ENCODE measurements at places on chromosomes 13 and 19. TPM values are rescaled to one million over a fixed set of nuclear protein-coding genes. Genes with fewer than 3 reads are reported as not detected.

DNA sequence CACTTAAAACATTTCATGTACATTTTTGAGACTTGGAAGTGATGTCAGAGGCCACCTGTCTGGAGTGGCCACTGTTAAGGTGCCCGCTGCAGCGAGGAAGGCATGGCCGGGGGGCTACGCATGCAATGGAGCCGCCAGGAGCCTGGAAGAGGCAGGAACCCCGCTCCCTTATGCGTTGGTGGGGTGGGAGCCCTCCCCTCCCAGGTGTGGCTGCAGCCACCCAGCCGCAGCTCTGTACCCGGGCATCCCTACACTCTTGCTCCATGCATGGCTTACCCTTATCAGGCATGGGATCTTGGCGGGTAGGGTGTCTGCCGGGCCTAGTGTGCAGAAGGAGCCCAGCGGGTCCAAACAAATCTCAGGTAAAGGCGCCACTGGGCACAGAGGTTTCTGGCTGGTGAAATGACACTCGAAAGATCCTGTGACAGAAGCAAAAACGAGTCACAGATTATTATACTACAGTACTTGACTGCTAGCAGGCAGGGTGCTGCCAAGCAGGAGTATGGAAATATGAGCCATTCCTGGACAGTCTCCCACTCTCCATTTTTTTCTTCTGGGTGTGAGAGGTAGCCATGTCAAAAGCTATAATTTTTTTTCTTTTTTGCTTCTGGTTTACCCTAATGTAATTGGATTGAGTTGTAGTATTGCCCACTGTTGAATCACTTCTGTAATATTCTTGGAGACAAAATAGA lies 1606.3 kb upstream of the MIR17HG start:
- H3K4me1 ChIP-seq, result no peaks in the 10 kb centered on the region
- no peaks in the 10 kb centered on the region for H3K27me3 ChIP-seq
- no peak overlapping the region for H3K27ac ChIP-seq
- H3K4me3 ChIP-seq, result no peak overlapping the region

DNA sequence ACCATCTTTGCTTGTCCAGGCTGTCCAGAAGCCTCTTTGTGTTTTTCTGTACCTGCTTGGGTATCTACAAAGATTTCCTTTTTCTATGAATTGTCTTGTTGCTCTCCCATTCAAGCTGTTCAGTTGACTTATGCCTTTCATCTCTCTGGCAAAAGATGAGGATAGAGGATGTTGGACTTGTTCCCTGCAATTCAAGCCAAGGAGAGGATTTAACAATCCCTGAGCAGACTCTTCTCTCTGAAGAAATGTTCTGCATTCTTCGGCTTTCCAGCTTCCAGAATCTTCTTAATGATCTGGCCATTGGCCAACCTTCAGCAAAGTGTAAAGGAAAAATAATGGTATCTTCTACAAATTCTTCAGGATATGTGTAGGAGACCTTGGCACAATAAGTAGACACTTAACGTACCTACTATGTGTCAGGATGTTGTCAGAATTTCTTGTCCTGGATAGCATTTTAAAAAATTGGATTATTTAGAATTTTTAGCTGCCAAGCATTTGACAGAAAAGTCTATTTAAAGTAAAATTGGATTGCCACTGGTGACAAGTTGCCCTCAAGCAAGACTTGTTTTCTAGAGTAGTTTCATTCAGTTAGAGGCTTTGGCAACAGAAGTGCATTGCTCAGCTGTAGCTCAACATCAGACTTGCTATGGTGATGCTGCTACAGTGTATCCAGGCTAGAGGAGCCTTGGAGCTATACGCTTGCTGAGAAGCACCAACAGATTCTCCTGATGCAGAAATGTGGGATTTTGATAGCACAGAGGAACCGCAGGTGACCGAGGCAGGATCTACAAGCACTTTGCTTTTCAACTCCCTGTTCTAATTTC lies 455.7 kb downstream of the SUCLA2 start:
- no peak for DNase-seq
- peaks cover 10% of the 10 kb centered on the region for H3K27me3 ChIP-seq
- H3K36me3 ChIP-seq, result no peaks in the 10 kb centered on the region
- no peak overlapping the region for H3K4me3 ChIP-seq
- H3K27ac ChIP-seq, result no peak overlapping the region

GRCh38 chr13:59472134-59472533 lies 691.6 kb downstream of the DIAPH3 start:
- DNase-seq, result no peak
- no peaks in the 10 kb centered on the region for H3K36me3 ChIP-seq
- H3K27ac ChIP-seq, result no peak overlapping the region
- no peak overlapping the region for H3K4me3 ChIP-seq

GRCh38 chr13:37289212-37289935 lies 183.9 kb upstream of the CSNK1A1L start:
- H3K4me3 ChIP-seq, result no peak overlapping the region
- H3K36me3 ChIP-seq, result no peaks in the 10 kb centered on the region
- no peaks in the 10 kb centered on the region for H3K4me1 ChIP-seq
- peaks cover 7% of the 10 kb centered on the region for H3K27me3 ChIP-seq

DNA sequence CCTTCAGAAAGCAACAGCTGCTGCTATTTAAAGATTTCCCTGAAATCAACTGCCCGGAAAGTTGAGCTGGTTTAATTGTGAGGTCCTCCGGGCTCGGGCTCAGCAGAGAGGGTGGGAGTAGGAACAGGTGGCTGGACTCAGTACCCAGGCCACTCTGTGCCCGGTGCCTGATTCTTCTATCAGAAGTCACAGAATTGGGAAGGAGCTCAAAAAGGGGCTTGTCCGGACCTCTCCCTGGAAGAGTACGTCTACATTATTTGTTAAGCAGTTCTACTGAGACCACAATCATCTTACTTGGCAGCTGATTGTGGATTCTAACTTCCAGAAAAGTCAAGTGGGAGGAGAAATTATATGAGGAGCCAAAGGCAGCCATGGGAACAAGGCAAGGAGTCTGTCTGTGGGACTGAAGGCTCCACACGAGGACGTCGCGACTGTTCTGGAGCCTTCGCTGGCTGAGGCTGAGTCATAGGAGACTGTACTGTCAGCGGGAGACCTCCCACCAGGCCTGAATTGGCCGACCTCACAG lies 91.7 kb upstream of the ANKRD10 start:
- no peak overlapping the region for H3K27ac ChIP-seq
- H3K36me3 ChIP-seq, result no peaks in the 10 kb centered on the region
- no peak overlapping the region for H3K4me3 ChIP-seq
- DNase-seq, result peak; percentile 11
- peaks cover 29% of the 10 kb centered on the region for H3K27me3 ChIP-seq

GRCh38 chr13:82341116-82341515 lies 1541.2 kb downstream of the SLITRK1 start:
- H3K4me3 ChIP-seq, result no peak overlapping the region
- H3K27ac ChIP-seq, result no peak overlapping the region
- no peaks in the 10 kb centered on the region for H3K36me3 ChIP-seq
- H3K27me3 ChIP-seq, result no peaks in the 10 kb centered on the region

DNA sequence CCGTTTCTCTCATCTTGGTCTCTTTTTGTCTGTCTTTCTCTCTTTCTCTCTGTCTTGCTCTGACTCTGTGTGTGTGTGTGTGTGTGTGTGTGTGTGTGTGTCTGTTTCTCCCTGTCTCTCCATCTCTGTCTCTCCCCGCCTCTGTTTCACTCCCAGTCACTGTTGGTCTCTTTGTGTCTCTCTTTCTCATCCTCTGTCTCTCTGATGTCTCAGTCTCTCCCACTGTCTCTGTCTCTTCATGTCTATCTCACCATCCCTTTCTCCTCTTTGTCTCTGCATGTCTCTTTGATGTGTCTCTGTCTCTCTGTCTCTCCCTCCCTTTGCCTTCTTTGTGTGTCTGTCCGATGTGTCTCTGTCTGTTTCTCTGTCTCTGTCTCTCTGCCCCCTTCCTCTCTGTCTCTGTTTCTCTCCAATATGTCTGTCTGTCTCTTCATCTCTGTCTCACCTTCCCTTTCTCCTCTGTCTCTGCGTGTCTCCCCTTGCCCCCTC lies 2.5 kb downstream of the NFIC start:
- peak overlapping the region; percentile 78 for H3K4me3 ChIP-seq
- H3K36me3 ChIP-seq, result peaks cover 4% of the 10 kb centered on the region
- H3K4me1 ChIP-seq, result peaks cover 41% of the 10 kb centered on the region
- peak overlapping the region; percentile 96 for H3K27ac ChIP-seq

- H3K27ac ChIP-seq, result peak overlapping the region; percentile 99
- H3K4me1 ChIP-seq, result peaks cover 27% of the 10 kb centered on the region
- peak overlapping the region; percentile 98 for H3K4me3 ChIP-seq
- H3K36me3 ChIP-seq, result peaks cover 3% of the 10 kb centered on the region
Observed at GRCh38 chr19:34171539-34171876, 796 bp upstream of the LSM14A start.

DNA sequence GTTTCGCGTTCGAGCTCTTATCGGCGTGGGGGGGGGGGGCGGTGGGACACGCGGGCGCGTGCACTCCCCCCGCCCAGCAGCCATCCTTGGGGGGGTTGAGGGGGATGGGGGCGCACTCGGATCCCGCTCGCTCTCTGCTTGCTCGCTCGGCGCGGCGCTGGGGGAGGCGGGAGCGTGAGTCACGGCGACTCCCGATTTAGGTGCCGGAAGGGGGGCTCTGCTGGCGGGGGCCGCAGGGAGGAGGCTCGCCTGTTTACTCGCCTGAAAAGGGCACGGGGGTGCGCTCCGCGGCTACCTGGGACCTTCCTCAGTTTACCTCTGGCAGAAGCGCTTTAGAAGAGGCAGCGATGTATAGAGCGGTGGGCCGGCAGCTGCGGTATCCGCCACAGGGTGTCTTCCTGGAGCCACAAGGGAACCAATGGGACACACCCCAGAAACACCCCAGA lies 1.1 kb upstream of the PDE4A start:
- DNase-seq, result peak; percentile 84
- peaks cover 35% of the 10 kb centered on the region for H3K4me1 ChIP-seq
- no peaks in the 10 kb centered on the region for H3K27me3 ChIP-seq
- H3K4me3 ChIP-seq, result peak overlapping the region; percentile 83
- H3K36me3 ChIP-seq, result no peaks in the 10 kb centered on the region

- peak within 1 kb of the TSS; percentile 79 for H3K4me3 ChIP-seq
- DNase-seq, result peak; percentile 95
- peaks cover 42% of the 10 kb centered on the region for H3K4me1 ChIP-seq
- peak within 1 kb of the TSS; percentile 100 for H3K27ac ChIP-seq
- H3K27me3 ChIP-seq, result no peaks in the 10 kb centered on the region
- peaks cover 66% of the 10 kb centered on the region for H3K36me3 ChIP-seq
Observed at GRCh38 chr19:49929121-49929610, at the start of the genes ATF5 and NUP62. ATF5 (plus strand) TSS chr19:49929205; CDS start chr19:49930851, 1,646 bp downstream. NUP62 (minus strand) TSS chr19:49929504; CDS start chr19:49909807, 19,697 bp downstream.

- H3K36me3 ChIP-seq, result no peaks in the 10 kb centered on the region
- H3K4me1 ChIP-seq, result no peaks in the 10 kb centered on the region
- H3K4me3 ChIP-seq, result no peak overlapping the region
- DNase-seq, result no peak
- H3K27me3 ChIP-seq, result peaks cover under 1% of the 10 kb centered on the region
Observed at GRCh38 chr13:113125506-113126264, 3.1 kb downstream of the F10 start.

DNA sequence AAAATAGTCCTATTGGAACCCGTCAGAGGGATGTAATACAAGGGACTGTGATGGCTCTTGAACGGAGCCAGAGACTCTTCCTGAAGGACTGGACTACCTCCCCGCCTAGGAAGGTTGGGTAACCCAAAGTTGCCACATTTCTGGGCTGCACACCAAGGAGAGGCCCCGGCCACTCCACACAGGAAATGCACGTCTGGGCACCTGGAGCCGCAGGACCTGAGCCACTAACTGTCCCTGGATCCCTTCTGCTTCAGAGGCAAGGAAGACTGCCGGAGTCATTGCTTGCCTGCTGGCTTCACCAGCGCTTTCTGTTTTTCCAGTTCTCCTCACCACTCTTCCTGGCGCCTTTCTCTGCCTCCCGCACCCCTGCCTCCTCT lies 1.2 kb upstream of the FLT1 start:
- DNase-seq, result no peak
- H3K27ac ChIP-seq, result no peak overlapping the region
- no peak overlapping the region for H3K4me3 ChIP-seq
- H3K36me3 ChIP-seq, result no peaks in the 10 kb centered on the region

- DNase-seq, result peak; percentile 77
- H3K4me1 ChIP-seq, result no peaks in the 10 kb centered on the region
- no peaks in the 10 kb centered on the region for H3K36me3 ChIP-seq
- H3K4me3 ChIP-seq, result no peak overlapping the region
- H3K27me3 ChIP-seq, result no peaks in the 10 kb centered on the region
Observed at GRCh38 chr19:5547881-5548280, 19.9 kb downstream of the TINCR start.

GRCh38 chr13:18949970-18950369 lies 231.7 kb downstream of the TUBA3C start:
- no peak overlapping the region for H3K27ac ChIP-seq
- H3K36me3 ChIP-seq, result no peaks in the 10 kb centered on the region
- no peak for DNase-seq
- no peak overlapping the region for H3K4me3 ChIP-seq
- H3K4me1 ChIP-seq, result no peaks in the 10 kb centered on the region

- no peaks in the 10 kb centered on the region for H3K36me3 ChIP-seq
- H3K27me3 ChIP-seq, result no peaks in the 10 kb centered on the region
- peaks cover 27% of the 10 kb centered on the region for H3K4me1 ChIP-seq
- H3K27ac ChIP-seq, result no peak overlapping the region
- DNase-seq, result no peak
Observed at GRCh38 chr13:106597749-106598395, 29.9 kb upstream of the ARGLU1 start.

DNA sequence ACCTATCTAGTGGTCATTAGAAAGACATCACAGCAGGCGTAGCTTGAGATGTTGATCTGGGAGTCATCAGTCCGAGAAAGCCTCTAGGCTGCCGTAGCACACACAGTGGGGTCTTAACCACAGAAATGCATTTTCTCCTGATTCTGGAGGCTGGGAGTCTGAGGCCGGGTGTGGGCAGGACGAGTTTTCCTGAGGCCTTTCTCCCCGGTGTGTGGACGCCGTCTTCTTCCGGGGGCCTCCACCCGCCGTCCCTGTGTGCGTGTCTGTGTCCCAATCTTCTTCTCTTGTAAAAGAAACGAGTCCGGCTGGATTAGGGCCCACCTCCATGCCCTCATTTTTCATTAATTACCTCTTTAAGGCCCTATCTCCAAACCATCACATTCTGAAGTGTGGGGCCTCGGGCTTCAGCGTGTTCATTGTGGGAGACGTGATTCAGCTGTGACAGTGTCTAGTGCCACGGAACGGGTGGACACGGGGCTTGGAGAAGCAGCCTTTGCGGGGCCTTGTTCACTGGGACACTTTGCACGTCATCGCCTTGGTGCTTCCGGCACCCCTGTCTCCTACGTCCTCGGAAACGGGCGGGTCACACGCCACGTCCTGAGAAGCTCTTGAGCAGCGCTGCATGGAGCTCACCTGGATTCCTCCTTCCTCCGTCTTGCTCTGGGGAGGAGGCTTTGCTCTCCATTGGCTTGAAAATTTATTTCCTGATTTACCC lies 208.9 kb upstream of the SOX1 start:
- no peak for DNase-seq
- H3K4me1 ChIP-seq, result no peaks in the 10 kb centered on the region
- peaks cover 7% of the 10 kb centered on the region for H3K27me3 ChIP-seq
- no peak overlapping the region for H3K27ac ChIP-seq
- H3K36me3 ChIP-seq, result no peaks in the 10 kb centered on the region

GRCh38 chr13:43608400-43609137 lies 178.2 kb downstream of the ENOX1 start:
- DNase-seq, result no peak
- H3K4me1 ChIP-seq, result no peaks in the 10 kb centered on the region
- no peaks in the 10 kb centered on the region for H3K27me3 ChIP-seq
- H3K4me3 ChIP-seq, result no peak overlapping the region
- no peak overlapping the region for H3K27ac ChIP-seq

FGF22 gene
- total RNA-seq, result 0.19 TPM

CEACAM7 gene
- total RNA-seq, result 0.43 TPM

C19orf47 gene
- total RNA-seq, result 26.5 TPM

ELSPBP1 gene
- 0.47 TPM for total RNA-seq

NXNL1 gene
- total RNA-seq, result not detected

FUT1 gene
- 0.06 TPM for total RNA-seq

FPR2 gene
- total RNA-seq, result not detected

ATP4B gene
- not detected for total RNA-seq

CRX gene
- not detected for total RNA-seq

SF3A2 gene
- total RNA-seq, result 187 TPM

LGALS7B gene
- total RNA-seq, result not detected
